Activated CD4-positive, alpha-beta T cell treated with anti-CD3 and anti-CD28 coated beads, Interleukin-2, Interleukin-6, amounts not matched to agents 100 ng/mL and 50 ng/mL, durations not matched to agents 16 hours and 8 hours (primary cell): ENCODE measurements at places on chromosomes 11 and 22.

DNA sequence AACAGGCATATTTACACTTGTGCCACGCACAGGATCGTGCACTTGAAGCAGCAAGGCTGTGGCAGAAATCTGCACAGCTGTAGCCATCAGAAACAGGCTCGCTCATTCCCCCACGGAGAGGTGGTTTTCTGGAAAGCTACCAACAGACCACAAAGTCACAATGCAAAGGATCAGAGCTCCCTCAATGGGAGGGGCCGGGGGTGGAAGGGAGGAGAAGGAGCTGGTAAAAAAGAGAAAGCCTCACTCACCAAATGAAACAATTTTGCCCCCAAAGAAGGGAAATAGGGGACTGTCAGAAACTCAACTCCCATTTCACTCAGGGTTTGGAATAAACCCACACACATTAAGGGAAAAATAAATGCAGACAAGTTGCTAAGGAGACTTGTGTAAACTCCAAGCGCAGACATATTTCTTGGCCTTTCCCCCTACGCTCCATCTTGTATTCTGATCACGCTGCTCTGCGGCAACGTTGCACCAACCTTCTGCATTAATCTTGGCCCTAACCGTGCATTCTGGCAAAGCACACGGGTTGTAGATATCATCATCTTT, 43.2 kb upstream of the BLID start:
- no peak for DNase-seq

GRCh38 chr11:2135648-2136201, 3.5 kb downstream of the IGF2 start:
- no peak for DNase-seq

DNA sequence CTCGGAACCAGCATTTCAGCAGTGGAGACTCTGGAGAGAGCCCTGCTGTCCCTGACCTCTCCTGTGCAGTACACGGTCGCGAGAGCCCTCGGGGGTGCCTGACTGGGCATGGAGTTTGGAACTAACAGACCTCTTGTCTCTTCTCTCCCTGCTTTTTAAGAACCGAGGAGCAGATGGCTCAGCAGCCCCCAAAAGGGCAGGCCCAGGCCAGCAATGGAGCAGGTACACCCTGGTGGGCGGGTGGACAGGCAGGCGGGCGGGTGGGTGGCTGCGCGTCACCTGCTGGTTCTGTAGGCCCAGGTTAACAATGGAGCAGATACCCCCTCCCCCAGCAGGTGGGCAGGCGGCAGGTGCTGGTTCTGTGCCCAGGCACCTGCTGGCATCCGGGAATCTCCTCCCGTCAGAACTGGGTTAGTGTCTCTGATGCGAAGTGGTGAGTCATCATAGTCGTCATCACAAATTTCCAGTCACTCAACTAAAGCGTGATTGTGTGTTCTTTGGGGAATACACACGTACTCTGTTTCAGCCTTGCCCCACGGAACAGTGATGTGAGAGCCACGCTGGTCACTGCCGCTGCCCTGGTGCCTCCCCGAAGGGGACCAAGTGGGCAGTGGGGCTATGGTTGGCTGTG, 41.1 kb downstream of the GRAMD4 start:
- peak; percentile 61 for DNase-seq

DNA sequence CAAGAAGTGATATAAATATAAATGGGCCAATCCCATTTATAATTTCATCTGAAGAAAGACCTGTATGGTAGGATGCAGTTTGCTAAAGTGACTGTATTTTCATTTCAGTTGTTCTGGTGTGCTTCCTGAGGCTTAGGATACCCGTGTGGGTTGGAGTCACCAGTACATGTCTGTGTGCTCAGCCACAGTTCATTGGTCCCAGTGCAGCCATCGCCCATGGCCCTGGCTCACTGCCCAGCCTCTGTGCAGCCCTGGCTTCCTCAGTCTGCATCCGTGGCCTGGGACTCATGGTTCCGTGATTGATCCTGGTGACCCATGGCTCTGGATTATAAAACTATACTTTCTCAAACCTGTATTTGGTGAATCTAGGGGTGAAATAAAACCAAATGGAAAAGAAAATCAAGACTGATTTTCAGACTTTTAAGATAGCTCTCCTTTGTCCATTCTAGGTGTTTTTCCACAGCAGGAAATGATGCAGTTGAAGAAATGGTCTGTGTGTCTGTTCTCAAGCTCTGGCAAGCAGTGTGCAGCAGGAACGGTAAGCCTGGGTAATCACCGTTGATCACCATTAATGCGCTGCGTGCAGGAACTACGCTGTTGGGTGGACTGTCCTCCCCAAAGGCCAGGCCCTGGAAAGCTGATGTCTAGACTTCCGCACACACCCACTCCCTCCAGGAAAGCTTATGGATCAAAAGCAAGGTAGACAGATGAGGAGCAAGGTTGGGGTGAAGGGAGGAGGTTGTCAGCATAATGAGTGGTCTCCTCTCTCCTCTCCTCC, 27.2 kb downstream of the TTC12 start:
- DNase-seq, result no peak

DNA sequence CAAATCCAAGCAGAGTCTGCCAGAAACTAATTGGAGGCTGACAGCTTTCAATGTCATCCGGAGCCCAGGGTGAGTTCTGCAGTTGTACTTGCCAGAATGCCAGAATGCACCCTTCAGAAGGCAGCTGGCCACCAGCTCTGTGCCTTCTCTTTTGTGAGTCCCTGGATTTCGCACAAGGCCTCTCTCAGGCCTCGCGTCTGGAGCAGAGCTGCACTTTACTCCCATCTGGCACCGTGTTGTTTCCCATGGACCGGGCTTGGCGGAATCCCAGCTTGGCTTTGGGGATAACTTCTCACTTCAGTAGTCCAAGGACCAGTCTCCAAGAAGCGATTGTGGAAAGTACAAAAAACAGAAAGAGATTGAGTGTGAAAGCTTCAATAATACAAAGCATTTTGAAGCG, 451.3 kb upstream of the KIRREL3 start:
- DNase-seq, result no peak

DNA sequence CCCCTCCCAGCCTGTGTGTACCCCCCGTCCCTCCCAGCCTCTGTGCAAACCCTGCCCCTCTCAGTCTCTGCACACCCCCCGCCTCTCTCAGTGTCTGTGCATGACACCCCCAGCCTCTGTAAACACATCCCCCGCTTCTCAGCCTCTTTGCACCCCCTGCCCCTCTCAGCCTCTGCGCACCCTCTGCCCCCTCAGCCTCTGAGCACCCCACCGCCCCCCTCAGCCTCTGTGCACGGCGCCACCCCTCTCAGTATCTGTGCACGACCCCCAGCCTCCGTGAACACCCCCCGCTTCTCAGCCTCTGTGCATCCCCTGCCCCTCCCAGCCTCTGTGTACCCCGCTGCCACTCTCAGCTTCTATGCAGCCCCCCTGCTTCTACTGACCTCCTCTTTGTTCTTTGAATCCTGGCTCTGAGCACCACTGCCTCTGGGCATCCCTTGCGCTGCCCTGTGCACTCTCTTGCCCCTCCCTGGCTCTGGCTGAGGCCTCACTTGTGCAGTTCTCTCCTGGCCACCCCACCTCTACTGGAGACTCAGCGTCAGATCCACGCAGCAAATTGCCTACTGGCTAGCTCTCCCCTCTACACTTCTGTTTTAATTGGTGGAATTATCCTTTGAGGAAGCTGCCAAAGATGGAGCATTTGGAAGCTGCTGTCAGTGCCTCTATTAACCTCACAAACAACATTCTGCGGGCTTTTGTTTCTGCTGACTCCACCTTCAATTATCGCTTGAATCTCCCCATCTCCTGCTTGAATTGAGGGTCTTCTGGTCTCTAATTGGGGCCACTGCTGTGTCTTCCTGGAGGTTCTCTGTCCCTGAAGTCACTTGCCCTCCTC, 838.6 kb downstream of the TBC1D22A start:
- DNase-seq, result no peak

- DNase-seq, result no peak
These were observed 132.3 kb downstream of the OPCML start for GRCh38 chr11:133399855-133400625.

DNA sequence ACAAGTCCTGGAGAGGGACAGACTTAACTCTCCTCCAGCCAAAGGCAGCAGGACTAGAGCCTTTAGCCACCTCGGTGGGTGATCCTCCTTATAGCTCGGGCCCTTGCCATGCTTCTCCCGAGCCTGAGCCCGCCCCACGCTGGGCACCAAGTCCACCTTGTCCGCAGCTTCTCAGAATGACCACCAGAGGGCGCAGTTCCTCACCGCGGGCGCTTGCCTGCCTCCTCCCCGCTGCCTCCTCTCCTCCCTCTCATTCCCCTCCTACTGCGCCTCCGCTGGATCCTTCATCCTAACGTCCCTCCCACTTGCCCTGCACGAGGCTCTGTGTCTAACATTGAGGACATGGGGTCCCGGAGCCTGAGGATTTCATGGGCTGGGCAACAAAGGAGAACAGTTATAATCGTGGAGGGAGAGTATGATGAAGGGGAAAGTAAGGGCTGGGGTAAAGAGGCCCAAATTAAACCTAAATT, 11.3 kb upstream of the MOGAT2 start:
- peak; percentile 76 for DNase-seq

GRCh38 chr11:131998020-131998419, 627.6 kb downstream of the NTM start:
- DNase-seq, result no peak

DNA sequence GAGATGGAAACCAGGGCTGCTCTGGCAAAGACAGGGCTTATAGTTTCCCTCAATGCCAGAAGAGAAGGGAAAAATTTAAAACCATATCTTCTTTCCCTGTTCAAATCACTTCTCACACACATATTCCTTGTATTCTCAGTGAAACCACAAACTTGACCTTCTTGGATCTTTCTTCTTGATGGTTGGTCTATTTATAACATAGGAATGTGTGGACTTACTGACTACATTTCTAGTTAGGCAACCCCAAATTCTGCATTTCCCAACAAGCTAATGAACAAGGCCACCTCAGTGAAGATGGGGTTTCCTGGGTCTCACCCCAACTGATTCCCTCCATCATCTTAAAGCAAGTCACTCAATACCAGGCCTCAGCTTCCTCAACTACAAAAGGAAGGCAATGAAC, 3.8 kb upstream of the QSER1 start:
- no peak for DNase-seq

GRCh38 chr11:65870706-65871681, 1.6 kb downstream of the EFEMP2 start:
- no peak for DNase-seq

- no peak for DNase-seq
These were observed 46.6 kb upstream of the WNT7B start for GRCh38 chr22:46023558-46023981.

GRCh38 chr11:78961937-78962701, 387.5 kb upstream of the NARS2 start:
- DNase-seq, result no peak

DNA sequence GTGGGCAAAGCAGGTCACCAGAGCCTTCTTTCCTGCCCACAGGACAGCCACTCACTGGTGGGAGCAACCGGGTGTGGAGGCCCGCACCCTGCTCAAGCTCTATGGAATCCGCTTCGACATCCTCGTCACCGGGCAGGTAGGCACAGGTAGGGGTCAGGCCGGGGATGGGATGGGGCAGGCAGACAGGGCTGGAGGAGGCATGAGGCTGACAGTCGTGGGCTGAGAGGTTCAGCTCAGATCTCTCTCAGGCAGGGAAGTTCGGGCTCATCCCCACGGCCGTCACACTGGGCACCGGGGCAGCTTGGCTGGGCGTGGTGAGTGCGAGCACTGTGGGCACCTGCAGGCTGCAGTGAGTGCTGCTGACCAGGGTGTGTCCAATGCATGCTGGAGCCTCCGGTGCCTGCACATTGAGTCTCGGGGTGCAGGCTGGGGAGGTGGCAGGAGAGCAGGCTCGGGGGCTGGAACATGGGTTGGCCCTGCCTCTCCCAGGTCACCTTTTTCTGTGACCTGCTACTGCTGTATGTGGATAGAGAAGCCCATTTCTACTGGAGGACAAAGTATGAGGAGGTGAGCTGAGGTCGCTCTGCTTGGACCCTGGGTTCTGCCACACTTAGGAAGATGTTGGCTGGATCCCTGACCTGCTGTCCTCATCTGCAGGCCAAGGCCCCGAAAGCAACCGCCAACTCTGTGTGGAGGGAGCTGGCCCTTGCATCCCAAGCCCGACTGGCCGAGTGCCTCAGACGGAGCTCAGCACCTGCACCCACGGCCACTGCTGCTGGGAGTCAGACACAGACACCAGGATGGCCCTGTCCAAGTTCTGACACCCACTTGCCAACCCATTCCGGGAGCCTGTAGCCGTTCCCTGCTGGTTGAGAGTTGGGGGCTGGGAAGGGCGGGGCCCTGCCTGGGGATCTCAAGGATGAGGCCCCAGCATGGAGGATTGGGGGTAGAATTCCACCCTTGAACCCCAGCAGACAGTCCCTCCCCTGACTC, 6.3 kb downstream of the SLC7A4 start:
- no peak for DNase-seq

DNA sequence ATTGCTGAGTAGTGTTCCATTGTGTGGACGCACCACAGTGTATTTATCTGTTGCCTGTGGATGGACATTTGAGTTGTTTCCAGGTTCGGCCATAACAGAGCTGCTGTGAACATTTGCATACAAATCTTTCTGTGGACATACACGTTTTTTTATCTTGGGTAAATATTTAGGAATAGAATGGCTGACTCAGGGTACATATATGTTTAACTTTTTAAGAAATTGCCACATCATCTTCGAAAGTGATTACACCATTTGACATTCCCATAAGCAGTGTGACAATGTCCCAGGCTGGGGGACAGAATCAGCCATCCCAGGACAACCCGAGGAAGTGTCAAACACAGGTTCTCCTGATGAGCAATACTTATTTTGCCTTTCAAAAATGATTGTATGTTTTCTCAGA, 87.9 kb downstream of the OSBP2 start:
- no peak for DNase-seq

DNA sequence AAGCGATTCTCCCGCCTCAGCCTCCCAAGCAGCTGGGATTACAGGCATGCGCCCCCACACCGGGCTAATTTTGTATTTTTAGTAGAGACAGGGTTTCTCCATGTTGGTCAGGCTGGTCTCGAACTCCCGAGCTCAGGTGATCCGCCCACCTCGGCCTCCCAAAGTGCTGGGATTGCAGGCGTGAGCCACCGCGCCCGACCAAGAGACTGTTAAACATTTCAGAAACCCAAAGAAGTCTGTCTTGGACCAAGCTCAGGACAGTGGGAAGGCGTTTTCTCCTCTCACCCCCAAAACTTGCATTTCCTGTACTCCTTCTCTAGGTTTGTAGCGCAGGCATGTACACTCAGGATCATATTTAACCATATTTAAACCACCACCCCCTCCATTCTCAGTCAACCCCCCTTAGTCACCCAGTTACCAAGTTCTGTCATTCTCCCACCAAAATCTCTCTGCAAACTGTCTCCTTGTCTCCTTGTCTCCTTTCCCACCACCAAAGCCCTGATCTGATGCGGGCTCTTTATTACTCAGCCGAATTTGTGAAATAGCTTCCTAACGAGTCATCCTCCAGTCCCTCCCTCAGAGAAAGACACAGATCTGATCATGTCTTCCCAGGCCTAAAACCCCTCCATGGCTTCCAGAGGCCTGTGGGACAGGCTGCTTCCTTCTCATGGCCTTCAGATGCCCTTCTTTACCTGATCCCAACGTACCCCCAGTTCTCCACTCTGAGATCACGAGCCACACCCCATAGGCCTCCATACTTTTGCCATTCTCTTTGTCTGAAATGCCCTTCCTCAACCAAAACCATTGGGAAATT, 29.0 kb upstream of the CREB3L1 start:
- DNase-seq, result peak; percentile 26

- DNase-seq, result no peak
These were observed 77.9 kb upstream of the OR5AK2 start for GRCh38 chr11:56910785-56911184.

GRCh38 chr11:27287205-27287604, 75.8 kb downstream of the CCDC34 start:
- no peak for DNase-seq
